ENCODE measurements at places on chromosomes 6 and 20. TPM values are rescaled to one million over a fixed set of nuclear protein-coding genes. Genes with fewer than 3 reads are reported as not detected.

GRCh38 chr6:154447954-154448353 lies 62.5 kb downstream of the CNKSR3 start:
- no peaks in the 10 kb centered on the region for H3K36me3 ChIP-seq
- no peaks in the 10 kb centered on the region for H3K4me1 ChIP-seq
- no peak for DNase-seq
- H3K4me3 ChIP-seq = no peak overlapping the region
- H3K27me3 ChIP-seq = peaks cover 5% of the 10 kb centered on the region
- no peak overlapping the region for H3K27ac ChIP-seq

- H3K4me1 ChIP-seq = no peaks in the 10 kb centered on the region
- H3K4me3 ChIP-seq = no peak overlapping the region
- H3K27me3 ChIP-seq = no peaks in the 10 kb centered on the region
- no peak for DNase-seq
These were observed 192.0 kb upstream of the IMPG1 start for GRCh38 chr6:76264468-76264867.

DNA sequence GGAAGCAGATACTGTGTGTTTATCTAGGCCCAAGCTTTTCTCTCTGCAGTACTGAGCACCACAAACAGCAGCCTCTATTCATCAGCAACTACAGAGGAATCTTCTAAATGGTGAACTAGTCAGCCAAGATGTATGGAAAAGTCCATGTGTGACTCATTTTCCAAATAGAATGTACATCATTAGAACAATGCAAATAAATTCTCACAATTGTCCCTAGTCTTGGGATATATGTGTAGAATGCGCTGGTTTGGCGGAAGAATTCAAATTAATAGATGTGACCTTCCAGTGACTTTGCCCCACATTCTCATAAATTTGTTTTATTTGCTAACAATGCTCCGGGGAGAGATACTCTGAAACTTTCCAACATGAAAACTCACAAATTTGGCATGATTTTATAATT lies 436.2 kb downstream of the CBLN4 start:
- no peaks in the 10 kb centered on the region for H3K27me3 ChIP-seq
- H3K4me3 ChIP-seq = no peak overlapping the region
- DNase-seq = no peak

DNA sequence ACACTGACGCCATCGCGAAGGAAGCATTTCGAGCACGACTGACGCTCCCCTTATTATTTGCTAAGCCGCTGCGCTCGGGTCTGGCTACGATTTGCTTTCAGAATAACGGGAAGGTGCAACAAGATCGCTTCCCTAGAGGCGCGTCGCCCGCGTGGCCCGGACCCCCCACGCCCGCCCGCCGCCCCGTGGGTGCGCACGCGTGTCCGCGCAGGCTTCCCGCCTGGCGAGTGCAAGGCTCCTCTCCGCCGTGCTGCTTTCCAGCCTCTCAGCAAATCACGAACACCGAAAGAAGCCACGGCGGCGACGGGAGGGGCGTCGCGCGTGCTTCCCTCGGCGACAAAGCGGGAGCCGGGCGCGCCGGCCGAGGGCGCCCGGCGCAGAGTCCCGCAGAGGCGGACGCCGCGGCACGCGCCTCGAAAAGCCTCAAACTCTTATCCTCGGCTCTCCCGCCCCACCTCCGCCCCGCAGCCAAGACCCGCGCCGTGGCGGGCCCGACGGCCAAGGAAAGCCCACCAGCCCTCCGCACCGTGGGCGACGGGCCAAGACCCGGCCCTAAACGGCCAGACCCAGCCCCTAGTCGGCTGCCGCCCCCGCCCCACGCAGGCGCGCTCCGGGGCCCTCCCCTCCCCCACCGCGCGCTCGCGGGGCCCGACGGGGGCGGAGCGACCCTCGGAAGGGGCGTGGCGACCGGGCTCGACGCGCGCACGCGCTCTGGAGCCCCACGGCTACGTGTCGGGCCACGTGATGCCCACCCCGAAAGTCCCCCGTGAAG lies 987 bp upstream of the QKI start:
- H3K27me3 ChIP-seq = peaks cover 2% of the 10 kb centered on the region
- H3K36me3 ChIP-seq = no peaks in the 10 kb centered on the region
- peaks cover 20% of the 10 kb centered on the region for H3K4me1 ChIP-seq
- peak overlapping the region; percentile 76 for H3K4me3 ChIP-seq

Gene FLRT3
- not detected for total RNA-seq

Gene PPP1R3D
- total RNA-seq = 4.5 TPM

DNA sequence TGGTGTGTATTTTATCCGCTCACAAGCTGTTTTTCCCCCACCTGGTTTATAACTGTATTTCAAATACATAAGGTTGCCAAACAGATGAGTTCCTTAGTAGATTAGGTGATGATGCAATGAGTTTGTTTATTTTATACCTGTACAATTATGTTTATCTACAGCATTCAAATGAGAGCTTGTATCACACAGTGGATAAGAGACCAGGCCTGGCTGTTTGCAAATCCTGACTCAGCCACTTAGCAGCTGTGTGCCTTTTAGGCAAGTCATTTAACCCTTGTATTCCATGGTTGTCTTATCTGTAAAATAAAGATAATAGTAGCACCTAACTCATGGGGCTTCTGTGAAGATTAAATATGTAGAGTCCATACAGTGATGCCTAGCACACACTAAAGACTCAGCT lies 143.7 kb downstream of the MOXD1 start:
- no peak for DNase-seq
- no peaks in the 10 kb centered on the region for H3K27me3 ChIP-seq

Gene DYNLT2
- total RNA-seq = 3.9 TPM

DNA sequence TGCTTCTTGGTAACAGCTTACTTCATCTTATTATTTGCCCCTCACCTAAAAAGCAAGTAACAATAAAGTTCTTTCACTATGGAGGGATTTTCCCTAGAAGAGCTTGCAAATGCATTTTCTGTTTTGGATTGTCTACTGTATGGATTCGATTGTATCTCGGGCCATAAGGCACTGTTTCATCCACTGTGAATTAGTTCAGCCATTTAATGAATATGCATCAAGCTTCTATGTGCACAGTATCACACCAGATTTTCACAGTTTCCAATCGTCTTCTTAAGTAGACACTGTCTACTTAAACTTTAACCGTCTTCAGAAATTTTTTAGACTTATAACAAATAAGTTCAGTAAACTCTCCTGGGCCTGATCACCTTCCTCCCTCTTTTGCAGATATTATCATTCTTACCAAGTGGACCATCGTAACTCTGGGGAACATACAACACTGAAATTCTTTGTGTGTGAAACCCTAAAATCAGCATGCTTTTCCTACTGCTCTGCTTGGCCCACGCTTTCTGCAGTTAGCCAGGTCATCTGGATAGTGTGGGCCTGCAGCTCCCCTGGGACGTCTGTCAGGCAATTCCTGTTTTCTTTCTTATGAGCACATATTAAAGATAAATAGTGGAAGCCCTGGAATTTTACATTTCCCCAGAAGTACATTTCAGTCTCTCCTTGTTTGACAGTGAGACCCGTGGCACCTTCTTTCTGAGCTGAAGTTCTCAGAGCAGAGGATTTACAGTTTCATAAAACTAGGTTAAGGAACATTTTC lies 136.5 kb upstream of the PDE10A start:
- peaks cover 5% of the 10 kb centered on the region for H3K27me3 ChIP-seq
- no peaks in the 10 kb centered on the region for H3K4me1 ChIP-seq
- no peak overlapping the region for H3K27ac ChIP-seq
- no peak overlapping the region for H3K4me3 ChIP-seq
